ENCODE measurements at places on chromosomes 16 and 17.

DNA sequence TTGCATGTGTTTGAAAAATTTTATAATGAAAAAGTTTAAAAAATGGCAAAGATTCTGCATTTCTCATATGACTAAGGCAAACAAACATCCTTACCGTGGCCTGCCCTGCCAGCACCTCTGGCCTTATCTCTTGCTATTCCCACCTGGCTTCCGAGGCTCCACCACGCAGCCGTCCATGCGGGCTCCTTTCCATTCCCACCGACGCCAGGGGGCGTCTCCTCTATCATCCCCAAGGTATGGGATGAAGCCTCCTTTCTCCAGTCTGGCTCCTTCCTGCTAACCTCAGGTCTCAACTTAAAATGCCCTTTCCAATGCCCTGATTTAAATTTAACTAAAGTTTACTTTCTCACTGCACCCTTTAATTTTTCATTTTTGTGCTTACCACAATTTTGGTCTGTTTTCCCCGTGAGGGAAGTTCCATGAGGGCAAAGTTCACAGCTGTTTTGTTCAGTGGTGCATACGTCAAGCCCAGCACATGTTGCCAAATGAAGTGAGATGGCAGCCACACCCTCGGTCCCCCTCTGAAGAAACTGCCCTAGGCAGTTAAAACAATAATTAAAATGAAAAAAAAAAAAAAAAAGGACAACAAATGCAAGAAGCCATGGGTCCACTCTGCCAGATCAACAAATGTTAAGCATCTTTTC lies 13.3 kb upstream of the SDK2 start:
- DNase-seq, result no peak

DNA sequence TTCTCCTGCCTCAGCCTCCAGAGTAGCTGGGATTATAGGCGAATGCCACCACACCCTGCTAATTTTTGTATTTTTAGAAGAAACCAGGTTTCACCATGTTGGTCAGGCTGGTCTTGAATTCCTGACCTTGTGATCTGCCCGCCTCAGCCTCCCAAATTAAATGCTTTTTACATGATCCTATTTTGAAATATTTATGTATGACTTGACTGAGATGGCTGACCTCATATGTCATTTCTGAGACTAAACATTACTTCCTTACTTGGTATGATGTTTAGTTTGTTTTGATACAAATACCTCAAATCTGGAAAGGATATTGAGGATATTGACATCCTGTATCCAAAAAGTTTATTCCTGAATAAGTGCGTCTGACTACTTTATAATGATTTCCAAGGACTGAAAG lies 11.9 kb downstream of the CALCOCO2 start:
- DNase-seq, result no peak

DNA sequence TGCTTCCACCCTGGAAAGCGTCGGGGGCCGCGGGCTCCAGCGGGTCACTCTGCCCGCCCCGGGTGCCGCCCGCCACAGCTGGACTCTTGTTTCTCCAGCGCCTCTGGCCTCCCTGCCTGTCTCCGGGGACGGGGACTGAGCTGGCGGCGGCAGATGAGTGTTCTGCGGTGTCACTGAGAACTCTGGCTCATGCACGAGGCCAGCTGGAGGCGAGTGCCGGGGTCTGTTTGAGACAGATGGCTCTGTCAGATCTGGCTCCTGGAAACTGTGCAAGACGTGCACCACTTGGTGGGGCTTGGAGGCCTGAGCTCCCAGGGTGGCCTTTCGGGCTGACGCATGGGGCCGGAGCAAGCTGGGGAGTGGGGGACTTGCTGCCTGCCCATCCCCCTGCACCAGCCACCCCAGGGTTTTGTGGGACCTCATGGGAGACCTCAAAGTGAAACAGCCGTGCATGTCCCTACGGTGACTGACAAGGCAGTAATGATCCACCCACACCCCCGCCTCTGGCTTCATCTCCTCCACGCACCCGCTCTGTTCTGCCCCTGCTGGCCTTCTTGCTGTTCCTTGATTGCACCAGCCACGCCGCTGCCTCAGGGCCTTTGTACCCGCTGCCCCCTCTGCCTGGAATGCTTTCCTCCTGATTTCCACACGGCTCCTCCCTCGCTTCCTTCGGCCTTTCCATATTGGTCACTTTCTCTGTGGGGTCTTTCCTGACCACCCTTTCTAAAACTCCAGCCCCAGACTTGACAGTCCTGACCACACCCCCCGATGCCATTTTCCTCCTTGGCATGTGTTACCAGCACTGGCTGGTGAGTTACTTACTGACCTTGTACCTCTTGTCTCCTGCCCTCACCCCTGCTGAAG lies 174.9 kb upstream of the CIBAR2 start:
- DNase-seq, result no peak

DNA sequence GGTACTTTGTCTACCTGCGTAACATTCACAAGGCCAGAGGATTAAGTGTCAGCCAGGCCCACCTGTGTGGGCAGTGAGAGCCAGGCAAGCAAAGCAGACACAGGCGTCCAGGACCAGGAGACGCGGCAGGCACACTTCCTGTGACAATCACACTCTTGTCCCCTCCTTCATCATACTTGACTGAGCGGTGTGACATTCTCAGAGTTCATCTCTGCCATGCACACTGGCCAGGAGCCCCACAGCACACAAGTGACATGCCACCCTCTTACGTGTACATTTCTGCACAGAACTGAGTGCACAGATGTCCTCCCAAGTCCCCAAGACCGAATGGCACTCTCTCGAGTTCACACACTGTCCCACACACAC lies 8.7 kb downstream of the PPP1R9B start:
- DNase-seq, result no peak

- no peak for DNase-seq
Measured at GRCh38 chr17:76353004-76353598, 615 bp downstream of the PRPSAP1 start.

DNA sequence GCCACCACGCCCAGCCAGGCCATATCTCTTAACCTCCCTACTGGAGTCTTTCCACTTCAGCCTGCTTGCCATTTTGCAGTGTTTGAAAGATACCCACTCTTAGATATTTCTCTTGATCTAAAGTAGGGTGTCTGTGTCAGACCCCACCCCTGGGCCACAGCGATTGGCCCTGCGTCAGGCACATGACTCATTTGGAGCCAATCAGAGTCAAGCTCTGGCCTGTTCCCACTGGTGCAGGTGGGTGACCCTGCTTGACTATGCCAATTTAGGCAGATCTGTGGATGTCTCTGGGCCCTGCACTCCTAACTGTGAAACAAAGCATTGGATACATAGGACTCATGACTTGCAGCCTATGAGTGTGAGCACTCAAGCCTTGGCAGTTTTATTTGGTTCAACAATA lies 27.6 kb downstream of the FOXL1 start:
- no peak for DNase-seq

All from activated T-helper 1 cell treated with anti-CD3 and anti-CD28 coated beads, Interleukin-2, amount 50 U/mL, for 16 hours (primary cell).